Activated naive CD4-positive, alpha-beta T cell treated with anti-CD3 and anti-CD28 coated beads, Interleukin-2, amount 10 ng/mL, durations not matched to agents 7 days and 5 days (primary cell): ENCODE measurements at places on chromosomes 2 and 18.

GRCh38 chr18:6495536-6495935, 80.8 kb upstream of the L3MBTL4 start:
- no peak for DNase-seq

DNA sequence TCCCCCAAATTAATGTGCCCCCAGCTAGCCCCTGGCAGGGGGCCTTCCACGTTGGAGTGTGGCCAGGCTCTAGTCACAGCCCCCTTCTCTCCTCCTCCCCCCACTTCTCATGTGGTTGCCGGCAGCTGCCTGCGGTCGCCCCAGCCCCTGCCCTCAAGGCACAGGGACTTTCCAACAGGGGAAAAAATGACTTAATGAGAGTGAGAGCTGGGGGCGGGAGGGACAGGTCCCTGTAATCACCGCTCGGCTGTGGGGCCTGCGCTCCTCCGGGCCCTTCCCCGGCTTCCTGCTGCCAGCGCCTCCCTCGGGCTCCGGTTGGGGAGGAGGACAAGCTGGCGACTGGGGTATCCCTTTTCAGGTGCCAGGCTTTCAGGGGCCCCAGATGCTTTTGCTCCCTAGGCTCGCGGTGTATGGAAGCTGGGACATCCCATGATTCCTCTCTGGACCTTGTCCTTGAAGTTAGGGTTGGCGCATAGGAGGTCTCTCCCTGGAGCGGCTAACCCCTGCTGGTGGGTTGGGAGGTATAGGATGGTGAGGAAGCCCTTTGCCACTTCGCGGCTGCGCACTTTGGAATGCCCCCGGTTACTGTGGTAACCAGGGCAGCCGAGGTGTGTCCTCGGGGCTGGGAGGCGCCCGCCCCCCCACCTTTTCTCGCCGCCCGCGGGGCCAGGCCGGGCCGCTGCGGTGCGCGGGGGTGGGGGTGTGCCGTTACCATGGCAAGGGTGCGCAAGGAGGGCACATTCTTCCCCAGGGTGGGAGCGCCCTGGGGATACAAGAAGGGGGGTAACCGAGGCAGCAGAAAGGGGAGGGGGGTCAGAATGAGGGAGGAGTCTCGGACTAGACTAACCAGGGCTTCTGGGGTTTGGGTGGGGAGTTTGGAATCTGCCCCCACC, 16.1 kb downstream of the WNT10A start:
- peak; percentile 81 for DNase-seq

DNA sequence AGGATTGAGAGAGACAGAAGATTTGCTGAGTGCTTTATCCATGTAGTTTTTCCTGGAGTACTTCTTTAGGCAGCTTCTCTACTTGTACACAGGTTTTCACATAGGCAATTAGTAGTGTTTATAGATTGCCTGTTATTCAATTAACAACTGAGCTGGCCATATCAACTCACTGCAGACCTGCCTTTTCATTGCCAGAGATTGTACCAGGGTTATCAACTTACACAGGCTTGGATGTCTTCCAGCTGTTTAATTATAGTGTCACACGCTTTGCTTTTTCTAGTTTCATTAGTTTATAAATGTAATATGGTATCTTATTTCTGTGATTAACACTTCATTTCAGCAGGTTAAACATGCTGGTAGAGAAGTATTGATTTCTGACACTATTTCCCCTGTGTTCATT, 125.9 kb downstream of the GPD2 start:
- DNase-seq, result no peak

GRCh38 chr2:218988164-218988563, 3.2 kb upstream of the FEV start:
- DNase-seq, result no peak

- DNase-seq, result no peak
Observed at GRCh38 chr2:128409326-128410034, 90.8 kb upstream of the HS6ST1 start.

DNA sequence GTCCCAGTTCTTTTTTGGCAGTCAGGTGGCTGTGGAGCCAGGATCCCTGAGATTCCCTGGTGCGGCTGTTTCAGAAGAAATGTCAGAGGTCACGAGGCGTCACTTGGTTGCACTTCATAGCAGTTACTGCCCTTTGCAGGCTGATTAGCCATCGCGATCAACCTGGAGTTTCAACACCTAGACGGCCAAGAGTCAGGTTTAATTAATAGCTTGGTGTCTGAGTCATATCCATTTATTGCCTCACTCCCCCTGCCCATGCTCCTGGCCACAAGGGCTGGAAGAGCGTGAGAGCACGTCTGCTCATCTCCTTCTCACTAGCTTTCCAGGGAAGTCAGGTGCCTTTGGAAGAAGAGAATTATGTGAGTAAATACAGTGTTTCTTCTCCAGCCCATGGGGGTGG, 552.3 kb downstream of the TSN start:
- no peak for DNase-seq

GRCh38 chr18:23706971-23707640, 17.9 kb downstream of the LAMA3 start:
- no peak for DNase-seq

DNA sequence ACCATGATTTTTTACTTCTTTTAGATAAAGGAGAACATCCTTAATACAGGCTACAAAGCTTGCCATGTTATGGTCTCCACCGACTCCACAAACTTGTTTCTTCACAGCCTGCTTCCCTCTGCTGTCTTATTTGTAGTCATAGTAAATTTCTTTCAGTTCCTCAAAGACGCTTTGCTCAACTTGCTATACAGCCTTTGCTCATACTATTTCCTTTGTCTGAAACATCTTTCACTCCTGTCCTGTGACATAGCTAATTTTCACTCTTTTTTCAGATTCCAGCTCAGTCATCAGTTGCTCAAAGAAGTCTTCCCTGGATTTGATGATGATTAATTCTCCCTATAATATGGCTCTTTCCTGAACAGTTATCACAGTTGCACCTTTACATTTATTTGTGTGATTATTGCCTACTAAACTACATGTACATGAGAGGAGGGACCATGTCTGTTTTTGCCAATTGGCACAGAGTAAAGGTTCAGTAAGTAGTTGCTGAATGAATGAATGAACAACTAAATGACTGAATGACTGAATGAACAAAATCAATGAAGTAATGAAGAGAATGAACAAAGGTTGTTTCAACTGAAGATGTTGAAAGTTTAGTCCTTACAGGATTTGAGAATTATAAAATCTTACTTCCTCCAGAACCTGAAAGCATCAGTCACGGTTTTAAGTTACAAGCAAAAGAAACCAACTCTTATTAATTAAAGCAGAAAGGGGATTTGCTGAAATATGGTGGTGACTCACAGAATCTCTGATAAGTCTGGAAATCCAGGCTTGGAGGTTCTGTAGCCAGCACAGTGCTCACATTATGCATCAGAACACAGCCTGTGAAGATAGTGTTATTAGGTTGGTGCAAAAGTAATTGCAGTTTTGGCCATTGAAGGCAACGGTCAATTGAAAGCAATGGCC, 186.4 kb upstream of the FAM98A start:
- no peak for DNase-seq

DNA sequence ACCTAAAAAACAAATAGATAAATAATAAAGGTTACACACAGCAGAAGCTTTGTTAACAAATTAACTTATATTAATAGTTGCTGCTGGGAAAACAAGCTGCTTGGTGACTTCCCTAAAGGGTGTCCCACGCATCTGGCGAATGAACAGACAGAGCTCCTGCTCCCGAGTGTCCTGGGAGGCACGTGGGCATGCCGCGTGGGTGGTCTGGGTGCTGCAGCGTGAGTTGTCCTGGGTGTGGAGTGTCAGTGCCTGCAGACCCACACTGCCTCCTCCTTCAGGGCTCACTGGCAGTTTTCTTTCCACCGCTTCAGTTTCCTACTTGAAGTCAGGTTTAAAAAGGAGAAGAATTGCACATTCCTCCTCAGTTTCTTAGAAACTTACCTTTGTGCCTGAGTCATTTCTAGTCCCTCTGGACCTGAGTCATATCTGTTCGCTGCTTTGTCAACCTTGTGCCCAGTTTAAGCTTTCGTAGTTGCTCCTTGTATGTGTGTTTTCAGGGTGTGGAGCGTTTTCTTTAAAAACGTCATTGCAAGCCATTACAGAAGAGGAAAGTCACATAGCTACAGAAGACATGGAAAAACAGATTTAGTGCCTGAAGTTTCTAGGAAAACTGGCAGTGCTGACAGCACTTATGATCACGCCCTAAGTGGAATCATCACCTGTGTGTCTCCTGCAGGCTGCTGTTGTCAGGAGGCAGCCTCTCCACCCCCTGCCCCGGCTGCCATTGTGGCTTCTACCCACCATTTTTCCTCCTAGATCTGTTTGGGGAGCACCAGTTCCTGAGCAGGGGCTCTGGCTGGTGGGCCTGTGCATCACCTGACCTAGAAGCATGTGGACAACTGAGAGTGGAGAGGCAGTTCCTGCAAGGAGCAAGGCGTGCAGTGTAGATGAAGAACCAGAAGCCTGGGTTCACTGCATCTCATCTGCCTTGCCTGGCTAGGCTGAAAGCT, 24.5 kb downstream of the IMPA2 start:
- DNase-seq, result no peak

GRCh38 chr2:160034396-160034795, 28.0 kb downstream of the PLA2R1 start:
- DNase-seq, result no peak

- DNase-seq, result no peak
Observed at GRCh38 chr2:216884347-216884746, 24.5 kb upstream of the TNP1 start.

DNA sequence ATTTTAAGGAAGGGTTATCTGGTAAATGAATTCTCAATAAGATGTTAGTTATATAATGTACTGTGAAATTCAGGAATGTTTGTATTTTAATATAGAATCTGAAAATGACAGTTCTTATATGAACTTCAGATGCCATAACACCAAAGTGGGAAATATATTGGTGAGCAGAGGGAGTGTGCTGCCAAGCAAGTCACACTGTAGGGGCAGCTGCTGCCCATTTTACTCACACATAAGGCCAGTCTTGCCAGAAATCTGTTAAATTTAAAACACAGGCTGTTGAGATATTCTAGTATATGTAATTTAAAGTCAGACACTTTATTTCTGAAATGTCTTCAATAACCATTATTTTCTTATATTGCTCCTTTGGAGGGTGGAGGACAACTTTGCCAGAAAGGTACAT, 34.6 kb upstream of the C1GALT1C1L start:
- no peak for DNase-seq

DNA sequence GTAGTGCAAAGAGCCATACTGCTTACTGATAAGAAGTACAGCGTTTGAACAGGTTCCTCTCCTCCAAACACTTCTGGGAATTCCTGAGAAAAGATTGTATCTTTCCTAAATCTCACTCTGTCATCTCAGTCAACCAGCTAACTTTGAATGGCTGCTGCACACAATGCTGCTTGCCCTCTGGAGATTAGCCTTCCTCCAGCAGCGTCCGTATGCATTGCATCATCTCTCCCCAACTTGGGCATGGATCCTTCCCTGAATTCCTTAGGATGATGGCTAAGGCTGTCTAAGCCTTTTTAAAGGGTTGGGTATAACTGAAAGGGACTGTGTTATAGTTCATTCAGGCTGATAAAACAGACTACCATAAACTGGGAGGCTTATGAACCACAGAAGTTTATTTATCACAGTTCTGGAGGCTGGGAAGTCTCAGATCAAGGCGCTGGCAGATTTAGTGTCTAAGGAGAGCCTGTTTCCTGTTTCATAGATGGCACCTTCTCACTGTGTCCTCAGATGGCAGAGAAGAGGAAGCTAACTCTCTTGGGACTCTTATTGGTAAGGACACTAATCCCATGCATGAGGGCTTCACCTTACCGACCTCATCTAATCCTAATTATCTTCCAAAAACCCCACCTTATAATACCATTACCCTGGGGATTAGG, 105.3 kb downstream of the PAX3 start:
- DNase-seq, result no peak

GRCh38 chr2:112904883-112905282, 6.1 kb upstream of the IL37 start:
- no peak for DNase-seq

DNA sequence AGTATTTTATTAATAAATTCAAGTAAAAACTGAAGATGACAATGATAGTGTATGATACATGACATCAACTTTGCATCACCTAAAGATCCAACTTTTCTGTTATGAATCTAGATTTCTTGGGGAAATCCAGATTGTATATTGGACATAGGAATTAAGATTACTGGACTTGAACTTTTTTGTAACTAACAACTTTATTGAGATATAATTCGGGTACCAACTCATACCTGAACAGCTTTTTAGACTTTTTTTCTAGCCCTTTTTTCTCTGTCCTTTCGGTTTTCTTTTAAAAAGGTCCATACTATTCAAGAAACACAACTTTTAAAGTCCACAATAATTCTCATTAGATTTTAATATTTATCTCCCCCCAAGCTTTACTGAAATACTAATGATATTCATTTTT, 1.1 kb upstream of the SOCS6 start:
- no peak for DNase-seq

DNA sequence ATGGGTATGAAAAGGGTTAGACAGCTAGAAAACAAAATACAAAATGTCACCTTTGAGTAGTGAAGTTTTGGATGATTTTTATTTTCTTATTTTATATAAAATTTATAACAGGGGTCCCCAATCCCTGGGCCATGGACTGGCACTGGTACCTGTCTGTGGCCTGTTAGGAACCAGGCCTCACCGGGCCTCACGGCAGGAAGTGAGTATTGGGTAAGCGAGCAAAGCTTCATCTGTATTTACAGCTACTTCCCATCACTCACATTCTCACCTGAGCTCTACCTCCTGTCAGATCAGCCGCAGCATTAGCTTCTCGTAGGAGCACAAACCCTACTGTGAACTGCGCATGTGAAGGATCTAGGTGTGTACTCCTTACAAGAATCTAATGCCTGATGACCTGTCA, 202.8 kb upstream of the TWIST2 start:
- no peak for DNase-seq

DNA sequence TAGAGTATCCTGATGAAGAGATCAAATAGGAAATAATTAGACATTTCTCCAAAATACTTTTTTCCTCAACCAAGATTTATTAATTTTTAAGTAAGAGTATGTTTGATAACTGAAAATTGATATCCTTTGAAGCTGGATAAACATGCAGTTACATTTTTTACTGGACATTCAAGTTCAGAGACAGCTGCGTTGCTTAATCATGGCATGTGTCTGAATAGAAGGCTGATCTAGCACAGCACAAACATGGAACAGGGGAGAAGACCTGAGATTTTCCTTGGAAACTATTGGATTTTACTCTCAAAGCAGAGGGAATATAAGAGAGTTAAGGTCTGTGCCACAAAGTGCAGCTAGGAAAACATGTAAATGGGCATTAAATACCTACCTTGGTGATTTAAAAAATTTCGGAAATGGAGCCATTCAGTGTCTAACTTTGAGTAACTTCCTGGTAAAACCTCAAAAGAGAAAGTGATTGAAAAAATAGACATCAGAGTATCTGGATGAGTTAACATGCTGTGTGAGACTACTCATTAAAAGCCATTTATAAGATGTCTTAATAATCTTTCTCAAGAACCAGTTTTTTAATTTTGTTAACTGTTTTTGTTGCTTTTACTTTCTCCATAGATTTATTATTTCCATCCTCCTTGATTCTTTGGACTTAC, 31.8 kb downstream of the CRIM1 start:
- no peak for DNase-seq

DNA sequence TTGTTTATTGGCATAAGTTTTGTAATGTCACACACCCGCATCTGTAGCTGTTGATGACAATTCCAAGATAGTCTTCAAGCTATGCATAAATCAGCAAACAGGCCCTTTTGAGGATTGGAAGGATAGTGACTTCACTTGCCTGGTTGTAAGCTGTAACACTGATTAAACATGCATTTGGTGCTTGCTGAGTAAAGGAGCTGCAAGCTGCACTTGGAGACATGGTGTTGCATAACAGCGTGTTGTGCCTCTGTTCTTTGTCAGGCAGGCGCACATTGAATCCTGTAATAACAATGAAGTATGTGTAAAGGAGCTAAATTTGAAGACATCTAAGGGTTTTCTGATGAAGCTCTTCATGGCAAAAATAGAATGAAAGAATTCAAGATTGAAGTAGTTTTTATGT, 68.7 kb upstream of the TTC27 start:
- no peak for DNase-seq

- DNase-seq, result no peak
Observed at GRCh38 chr2:64914735-64915509, 74.3 kb upstream of the SLC1A4 start.
